ENCODE measurements at places on chromosomes 12 and 14.

- DNase-seq, result no peak
These were observed 101.3 kb downstream of the FOXN3 start for GRCh38 chr14:89315493-89316470.

DNA sequence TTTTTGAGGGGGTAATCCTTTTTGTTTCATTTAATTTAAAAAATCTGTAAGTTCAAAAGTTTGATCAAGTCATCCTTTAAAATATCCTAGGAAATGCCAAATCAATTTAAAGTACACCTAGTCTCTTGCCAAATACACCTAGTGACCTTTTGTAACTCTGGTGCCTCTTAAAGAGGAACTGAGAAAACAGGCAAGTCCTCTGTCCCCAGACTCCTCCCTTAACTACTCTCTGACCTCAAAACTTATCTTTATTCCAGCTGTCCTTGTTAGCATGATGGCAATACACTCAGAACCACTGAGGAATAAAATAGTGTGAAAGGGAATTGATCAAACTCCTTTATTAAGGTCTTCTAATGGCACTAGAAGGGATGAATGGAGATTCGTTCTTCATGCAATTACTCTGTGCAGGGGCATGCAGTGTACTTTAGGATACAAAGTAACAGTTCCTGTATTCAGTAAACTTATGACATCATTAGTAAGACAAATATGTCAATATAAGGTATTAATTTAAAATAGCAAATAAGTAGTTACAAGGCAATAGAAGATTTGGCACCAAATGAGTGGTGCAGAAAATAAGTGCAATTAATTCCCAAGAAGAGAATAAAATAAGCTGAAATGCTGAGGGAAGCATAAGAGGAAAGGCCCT lies 3.3 kb downstream of the FAR2 start:
- DNase-seq, result peak; percentile 56

GRCh38 chr14:77921818-77922217 lies 121.9 kb downstream of the ADCK1 start:
- DNase-seq, result no peak

DNA sequence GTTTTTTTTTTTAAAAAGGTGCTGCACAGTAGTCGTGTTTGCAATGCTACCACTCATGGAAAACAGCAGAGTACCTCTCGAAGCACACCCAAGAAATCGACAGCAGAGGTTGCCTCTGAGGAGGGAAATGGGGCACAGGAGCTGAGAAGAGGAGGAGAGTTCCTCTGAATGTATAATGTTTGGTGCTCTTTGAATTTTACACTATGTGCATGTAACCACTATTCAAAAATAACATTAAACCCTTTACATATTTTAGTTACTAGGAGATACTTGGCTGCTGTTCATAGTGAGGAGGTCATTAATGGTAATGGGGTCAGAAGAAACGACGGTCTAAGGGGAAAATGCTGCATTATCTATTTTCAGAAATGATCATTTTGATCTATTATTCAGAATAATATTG lies 129.4 kb upstream of the CLEC14A start:
- DNase-seq, result no peak

DNA sequence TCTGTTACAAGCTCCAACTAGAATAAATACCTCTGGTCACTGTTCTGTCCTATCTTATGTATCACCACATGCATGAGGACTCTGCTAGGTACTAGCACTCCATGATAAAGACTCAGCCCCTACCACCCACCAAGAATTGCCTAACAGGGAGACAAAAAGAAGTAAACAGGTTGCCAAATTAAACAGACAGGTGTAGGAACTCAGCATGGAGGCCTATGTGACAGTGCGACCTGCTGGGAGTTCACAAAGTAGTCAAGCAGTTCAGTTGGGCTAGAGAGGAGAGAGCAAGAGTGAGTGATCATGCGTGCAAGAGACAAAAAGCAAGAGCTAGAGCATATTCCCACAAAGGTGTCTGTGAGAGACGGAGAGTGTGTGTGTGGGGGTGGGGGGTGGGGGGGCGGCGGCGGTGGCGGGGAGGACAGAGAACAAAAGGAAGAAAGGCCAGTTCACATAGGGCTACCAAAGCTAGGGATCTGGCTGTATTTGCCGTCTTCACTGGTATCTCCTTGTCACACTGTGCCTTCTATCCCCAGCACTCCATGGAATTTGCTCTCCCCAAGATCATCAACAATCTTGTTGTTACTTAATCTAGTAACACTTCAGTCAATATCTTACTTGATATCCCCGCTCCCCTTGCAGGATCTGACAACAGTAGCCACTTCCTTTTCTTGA lies 81.2 kb downstream of the SPPL3 start:
- no peak for DNase-seq

DNA sequence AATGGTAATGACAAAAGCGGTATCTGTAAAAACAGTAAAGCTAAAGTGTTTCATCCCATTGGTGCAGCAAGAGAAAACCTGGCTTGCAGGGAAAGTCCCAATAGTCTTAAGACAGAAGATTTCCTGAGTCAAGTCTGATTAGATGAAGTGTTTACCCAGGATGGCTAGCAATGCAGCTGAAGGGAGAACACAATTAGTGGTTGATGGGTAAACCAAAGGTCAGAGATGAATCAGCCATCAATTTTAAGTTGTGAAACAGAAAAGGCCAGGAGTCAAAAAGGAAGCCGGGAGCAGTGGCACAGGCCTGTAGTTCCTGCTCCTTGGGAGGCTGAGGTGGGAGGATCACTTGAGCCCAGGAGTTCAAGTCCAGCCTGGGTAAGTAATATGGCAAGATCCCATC lies 52.6 kb downstream of the SEC23A start:
- no peak for DNase-seq

DNA sequence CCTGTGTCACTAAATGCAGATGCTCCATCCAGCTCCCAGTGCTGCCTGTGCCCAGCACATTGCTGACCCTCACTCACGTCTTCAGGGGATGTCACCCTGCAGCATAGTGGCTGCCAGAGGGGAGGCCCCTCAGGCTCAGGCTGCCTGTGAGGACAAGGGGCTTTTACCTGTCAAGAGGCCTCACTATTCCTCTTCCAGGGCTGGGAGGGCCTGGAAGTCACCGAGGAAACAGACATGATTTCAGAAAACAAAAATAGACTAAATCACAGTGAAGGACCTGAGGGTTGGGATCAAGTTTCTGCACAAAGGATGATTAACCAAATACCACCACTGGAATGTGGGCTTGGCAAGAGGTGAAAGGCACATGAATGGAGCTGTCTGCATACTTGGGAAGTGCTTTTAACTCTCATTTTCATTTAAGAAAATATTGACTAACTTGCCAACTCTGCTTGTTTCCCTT lies 1202.3 kb downstream of the BCL11B start:
- no peak for DNase-seq

- no peak for DNase-seq
These were observed 10.7 kb downstream of the TRMT5 start for GRCh38 chr14:60970146-60970545.

- DNase-seq, result no peak
These were observed 1.3 kb upstream of the KRT8 start for GRCh38 chr12:52906191-52906601.

- no peak for DNase-seq
These were observed 1.9 kb downstream of the TDRD9 start for GRCh38 chr14:103930051-103930604.

- DNase-seq, result no peak
These were observed 211.4 kb upstream of the RTL1 start for GRCh38 chr14:101114726-101115515.

- DNase-seq, result no peak
These were observed 92.7 kb downstream of the ACACB start for GRCh38 chr12:109209082-109209481.

- no peak for DNase-seq
These were observed 869 bp upstream of the NOVA1 start for GRCh38 chr14:26598672-26599131.

DNA sequence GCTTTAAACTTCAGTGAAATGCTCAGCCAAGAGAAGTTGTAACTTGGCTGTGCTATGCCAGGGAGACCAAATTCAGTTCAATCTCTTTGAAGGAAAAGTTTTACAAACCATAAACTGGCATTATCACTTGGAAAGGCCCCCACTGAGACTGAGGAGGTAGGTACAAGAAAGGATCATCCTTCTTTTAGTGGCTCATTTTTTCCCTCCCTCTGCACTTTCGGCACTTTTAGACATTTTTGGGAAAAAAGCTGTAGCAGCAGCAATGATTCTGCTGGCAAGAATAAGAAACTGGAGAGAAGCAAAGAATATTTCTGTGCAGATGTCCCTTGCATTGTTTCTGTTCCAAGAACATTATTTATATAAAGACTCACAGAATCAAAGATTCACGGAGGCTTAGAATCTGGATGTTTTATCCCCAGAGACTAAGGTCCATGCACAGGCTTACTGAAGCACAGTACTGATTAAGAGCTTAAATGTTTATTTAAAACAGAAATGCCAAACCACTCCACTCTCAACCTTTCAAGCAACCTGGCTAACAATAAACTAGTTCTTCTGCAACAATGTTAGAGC lies 12.3 kb downstream of the ZC2HC1C start:
- DNase-seq, result no peak

DNA sequence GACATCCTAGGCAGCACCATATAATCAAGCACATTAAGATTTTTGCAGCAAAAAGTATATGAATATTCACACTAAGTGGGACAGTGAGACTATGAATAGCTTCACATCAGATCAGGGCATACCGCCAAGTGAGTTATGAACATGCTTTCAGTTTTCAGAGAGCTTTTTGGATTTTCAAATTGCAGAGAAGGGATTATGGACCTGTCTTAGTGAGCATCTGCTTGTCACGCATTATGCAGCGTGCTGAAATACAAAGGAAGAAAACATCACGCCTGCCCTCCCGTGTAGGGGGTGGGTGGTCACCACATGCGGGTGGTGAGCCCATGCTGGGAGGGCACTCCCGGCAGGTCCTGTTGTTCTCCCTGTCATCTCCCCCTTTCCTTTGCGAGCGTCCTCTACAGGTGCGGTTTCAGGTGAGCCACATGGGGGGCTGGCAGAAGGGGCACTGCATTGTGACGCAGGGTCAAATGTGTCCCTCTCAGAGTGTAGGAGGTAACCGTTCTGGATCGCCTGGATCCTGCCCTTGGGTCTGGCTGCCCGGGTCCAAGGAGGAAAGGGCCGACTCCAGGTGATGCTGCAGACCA lies 42.6 kb downstream of the TRAF3 start:
- DNase-seq, result no peak

DNA sequence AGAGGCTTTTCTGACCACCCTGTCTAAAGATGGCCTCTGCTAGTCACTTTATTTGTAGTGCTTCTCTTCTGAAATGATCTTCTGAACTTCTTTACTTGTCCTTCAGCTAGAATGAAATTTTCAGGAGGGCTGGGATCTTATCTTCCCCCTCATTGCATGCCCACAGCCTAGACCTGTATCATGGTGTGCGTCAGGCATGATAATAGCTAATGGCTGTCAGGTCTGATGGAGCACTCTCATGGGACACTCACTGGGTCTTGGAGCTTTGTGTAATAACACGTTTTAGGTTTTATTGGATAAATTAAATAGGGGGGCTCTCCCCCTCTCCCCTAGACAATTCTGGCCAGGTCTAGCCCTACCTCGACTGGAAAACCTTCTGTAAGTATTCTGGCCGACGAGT lies 97.1 kb upstream of the NRXN3 start:
- DNase-seq, result no peak

DNA sequence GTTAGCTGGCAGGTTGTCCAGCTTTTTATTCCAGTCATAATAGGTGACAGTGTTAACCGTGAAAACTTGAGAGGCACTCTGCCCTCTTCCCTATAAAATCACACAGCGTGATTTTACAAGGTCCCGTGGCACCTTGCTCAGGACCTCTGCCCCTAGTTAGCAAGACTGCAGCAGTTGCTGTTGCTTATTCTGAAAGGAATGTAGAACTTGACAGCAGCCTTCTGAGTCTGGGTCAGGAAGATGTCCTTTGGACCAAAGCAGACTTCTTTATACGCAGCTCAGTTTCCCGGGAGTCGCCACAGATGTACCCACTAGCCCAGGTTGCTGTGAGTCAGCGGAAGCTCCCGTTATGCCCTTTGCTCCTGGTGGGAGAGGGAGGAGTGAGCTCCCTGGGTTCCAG lies 13.2 kb downstream of the PRKAB1 start:
- DNase-seq, result no peak

DNA sequence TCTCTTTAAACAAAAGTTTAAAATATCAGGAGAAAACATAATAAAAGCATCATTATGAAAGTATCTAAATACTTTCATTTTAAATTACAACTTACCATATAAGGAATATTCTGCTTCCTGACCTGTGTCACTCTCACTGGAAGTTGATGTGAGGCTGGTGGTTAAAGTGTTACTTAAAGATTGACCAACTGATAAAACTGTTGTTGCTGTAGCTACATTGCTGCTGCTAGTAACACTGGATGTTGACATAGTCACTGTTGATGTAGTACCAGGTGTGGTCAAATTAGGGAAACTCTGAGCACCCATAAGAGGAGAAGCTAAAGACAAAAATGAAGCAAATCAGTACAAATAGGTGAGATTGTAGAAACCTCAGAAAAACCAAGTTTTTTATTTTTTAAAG lies 79.9 kb downstream of the HECTD1 start:
- DNase-seq, result peak; percentile 9

- DNase-seq, result peak; percentile 63
These were observed 105.8 kb downstream of the TGFB3 start for GRCh38 chr14:75875958-75876357.

DNA sequence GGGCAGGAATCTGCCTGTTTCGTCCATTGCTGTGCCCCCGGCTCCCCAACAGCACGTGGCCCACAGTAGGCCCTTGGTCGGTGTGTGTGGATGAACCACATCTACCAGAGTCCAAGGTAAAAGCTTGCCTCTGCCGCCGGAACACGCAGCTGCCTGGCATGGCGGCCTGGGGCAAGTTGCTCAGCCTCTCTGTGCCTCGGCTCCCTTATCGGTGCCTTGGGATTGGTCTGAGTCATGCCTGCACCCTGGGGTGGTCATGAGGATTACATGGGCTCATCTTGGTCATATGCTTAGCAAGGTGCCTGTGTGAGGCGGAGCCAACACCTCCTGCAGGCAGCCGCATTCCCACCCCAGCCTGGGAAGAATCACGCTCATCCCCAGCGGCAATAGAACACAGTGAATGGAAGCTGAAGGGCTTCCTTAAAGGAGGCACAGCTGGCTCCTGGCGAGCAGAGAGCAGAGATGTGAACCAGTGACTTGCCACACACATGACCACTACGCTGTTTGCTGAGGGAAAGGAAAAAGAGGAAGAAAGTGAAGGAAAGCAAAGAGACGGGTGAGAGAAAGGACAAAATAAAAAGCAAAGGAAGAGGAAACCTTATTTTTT lies 5.5 kb upstream of the SCARB1 start:
- DNase-seq, result no peak

DNA sequence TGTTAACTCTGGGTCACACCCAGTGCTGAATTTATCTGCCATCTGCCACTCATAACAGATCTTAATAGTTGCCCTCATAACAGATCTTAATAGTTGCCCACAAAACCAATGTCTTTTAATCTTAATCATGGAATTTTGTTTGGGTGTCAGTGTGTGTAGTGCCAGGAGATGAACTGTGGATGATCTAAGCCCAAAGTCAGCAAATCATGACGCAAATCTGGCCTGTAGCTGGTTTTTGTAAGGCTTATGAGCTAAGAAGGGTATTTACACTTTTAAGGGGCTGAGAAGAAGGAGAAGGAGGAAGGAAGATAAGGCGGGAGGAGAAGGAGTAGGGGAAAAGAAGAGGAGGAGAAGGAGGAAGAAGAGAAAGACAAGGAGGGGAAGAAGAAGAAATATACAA lies 10.0 kb upstream of the IL26 start:
- no peak for DNase-seq

Data from GM19239 (cell line).